Karpas-422 (cell line): ENCODE measurements at places on chromosomes 6 and 20.

GRCh38 chr6:30542404-30542725 is 13.9 kb downstream of the GNL1 start:
- DNase-seq: peak; percentile 69
- H3K4me3 ChIP-seq: peak overlapping the region; percentile 58
- 0 out of 2 replicates have a peak overlapping the region, but pooled peaks have one; percentile 5 for H3K27ac ChIP-seq
- H3K36me3 ChIP-seq: no peaks in the 10 kb centered on the region; the same call in 1 of the 2 replicates
- H3K27me3 ChIP-seq: no peaks in the 10 kb centered on the region

GRCh38 chr6:73348550-73349204 is 5.4 kb downstream of the DPPA5 start:
- DNase-seq: no peak
- no peaks in the 10 kb centered on the region for H3K27me3 ChIP-seq
- H3K4me3 ChIP-seq: no peak overlapping the region
- no peaks in the 10 kb centered on the region for H3K4me1 ChIP-seq

GRCh38 chr6:15527838-15528617 is 134.8 kb downstream of the DTNBP1 start:
- no peaks in the 10 kb centered on the region for H3K27me3 ChIP-seq
- no peak overlapping the region for H3K4me3 ChIP-seq

DNA sequence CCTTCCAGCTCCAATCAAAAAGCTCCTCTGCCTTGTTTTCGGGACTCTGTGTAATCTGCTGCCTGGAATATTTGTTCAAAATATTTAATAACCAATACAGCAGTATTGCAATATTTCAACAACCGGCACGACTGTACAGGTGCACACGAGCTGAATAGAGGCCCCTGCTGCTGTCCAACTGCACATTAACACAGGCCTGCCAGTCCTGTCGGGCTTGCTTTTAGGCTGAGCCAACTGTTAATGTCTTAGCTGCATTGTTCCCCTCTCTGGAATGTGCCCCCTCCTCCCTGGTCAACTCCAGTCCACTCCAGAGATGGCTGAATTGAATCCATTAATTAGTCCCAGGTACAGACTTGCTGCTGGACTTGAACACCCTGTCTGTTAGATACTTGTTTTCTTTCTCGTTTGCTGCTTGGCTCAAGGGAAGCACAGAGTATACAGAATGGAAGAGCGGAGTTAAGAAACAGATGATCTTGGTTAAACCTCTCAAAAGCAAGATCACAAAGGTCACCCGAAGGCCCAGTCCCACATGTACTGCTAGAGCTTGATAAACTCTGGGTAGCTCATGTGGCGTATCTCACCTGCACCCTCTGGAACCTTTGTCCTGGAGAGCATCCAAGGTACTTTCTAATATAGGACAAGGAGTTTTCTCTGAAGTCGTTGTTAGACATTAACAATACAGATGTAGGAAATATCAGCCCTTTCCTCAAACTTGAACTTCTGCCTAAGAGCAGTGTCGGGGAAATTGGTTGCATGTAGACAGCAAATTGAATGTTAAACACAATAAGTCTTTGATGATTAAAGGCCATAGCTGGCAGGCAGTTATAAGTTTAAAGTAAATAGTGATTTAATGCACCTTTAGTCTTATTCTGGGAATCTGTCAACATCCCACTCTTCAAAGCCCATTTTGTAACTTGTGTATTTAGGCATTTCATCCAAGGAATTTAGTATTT is 31.9 kb downstream of the SHLD1 start:
- no peak overlapping the region for H3K27ac ChIP-seq
- no peaks in the 10 kb centered on the region; the same call in 1 of the 2 replicates for H3K36me3 ChIP-seq
- no peaks in the 10 kb centered on the region for H3K4me1 ChIP-seq
- DNase-seq: no peak
- no peak overlapping the region for H3K4me3 ChIP-seq
- H3K27me3 ChIP-seq: no peaks in the 10 kb centered on the region

DNA sequence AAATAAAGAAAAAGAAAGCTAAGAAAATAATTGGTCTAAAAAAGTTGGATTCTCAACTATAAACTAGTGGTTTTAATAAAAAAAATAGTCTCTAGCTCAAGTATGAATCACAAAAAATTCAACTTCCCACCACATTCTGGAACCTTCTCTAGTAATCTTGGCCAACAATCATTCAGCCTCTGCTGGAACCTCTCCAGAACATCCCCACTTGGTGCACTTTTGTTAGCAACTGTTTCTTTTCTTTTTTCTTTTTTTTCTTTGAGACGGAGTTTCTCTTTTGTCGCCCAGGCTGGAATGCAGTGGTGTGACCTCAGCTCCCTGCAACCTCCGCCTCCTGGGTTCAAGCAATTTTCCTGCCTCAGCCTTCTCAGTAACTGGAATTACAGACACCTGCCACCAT is 35.7 kb downstream of the TXLNB start:
- peaks cover 27% of the 10 kb centered on the region for H3K36me3 ChIP-seq
- H3K4me1 ChIP-seq: peaks cover 14% of the 10 kb centered on the region

GRCh38 chr6:21914121-21914973 is 320.8 kb downstream of the SOX4 start:
- DNase-seq: no peak
- H3K27me3 ChIP-seq: no peaks in the 10 kb centered on the region
- H3K4me1 ChIP-seq: no peaks in the 10 kb centered on the region
- H3K27ac ChIP-seq: no peak overlapping the region
- H3K4me3 ChIP-seq: no peak overlapping the region

DNA sequence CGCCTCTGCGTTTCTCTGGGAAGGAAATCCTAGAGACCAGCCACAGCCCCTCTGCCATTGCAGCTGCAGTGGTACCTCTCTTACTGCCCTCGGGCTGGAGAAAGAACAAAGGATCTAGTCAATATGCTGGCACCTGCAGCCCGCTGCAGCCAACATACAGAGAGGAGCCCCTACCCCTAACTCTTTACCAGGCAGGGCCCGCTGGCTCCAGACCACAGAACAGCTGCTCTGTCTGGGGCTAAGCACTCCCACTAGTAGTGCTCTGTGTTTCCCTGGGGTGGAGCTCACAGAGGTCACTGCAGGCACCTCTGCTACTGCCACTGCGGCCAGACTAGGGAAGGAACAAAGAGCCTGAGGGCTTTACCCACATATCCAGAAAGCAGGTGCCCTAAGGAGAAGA is 93.8 kb upstream of the IMPG1 start:
- H3K36me3 ChIP-seq: no peaks in the 10 kb centered on the region
- no peaks in the 10 kb centered on the region for H3K4me1 ChIP-seq
- H3K27me3 ChIP-seq: no peaks in the 10 kb centered on the region
- no peak overlapping the region for H3K4me3 ChIP-seq
- no peak overlapping the region for H3K27ac ChIP-seq
- no peak for DNase-seq

- H3K27ac ChIP-seq: no peak overlapping the region
- H3K36me3 ChIP-seq: no peaks in the 10 kb centered on the region
- H3K4me1 ChIP-seq: peaks cover 15% of the 10 kb centered on the region
- no peak for DNase-seq
- no peaks in the 10 kb centered on the region for H3K27me3 ChIP-seq
Observed at GRCh38 chr20:62362590-62362940, 4.5 kb downstream of the LAMA5 start.

GRCh38 chr6:55636406-55637102 is 57.6 kb upstream of the HMGCLL1 start:
- no peaks in the 10 kb centered on the region for H3K36me3 ChIP-seq
- H3K4me3 ChIP-seq: no peak overlapping the region
- DNase-seq: no peak
- no peaks in the 10 kb centered on the region for H3K4me1 ChIP-seq
